ENCODE measurements at places on chromosomes 16 and 17.

GRCh38 chr17:77444628-77444983 lies 303.8 kb downstream of the SEC14L1 start:
- DNase-seq: no peak

- DNase-seq: no peak
Observed at GRCh38 chr16:1285669-1286512, 23.5 kb upstream of the UBE2I start.

- DNase-seq: no peak
Observed at GRCh38 chr16:79610771-79611170, 10.2 kb upstream of the MAF start.

- DNase-seq: no peak
Observed at GRCh38 chr16:29915590-29916247, 10.3 kb downstream of the KCTD13 start.

DNA sequence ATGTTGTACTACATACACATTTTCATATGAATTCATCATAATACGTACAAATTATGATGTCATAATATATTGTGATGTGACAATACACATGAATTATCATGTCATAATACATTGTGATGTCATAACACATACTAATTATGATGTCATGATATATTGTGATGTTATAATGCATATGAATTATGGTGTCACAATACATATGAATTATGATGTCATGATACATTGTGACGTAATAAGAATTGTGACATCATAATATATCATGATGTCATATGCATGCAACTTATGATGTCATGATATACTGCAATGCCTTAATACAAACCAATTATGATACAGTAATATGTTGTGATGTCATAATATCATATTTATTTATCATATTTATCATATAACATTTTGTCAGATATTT lies 2074.3 kb downstream of the TP53TG3F start:
- no peak for DNase-seq

GRCh38 chr17:75450270-75450669 lies 6.2 kb upstream of the TMEM94 start:
- no peak for DNase-seq

DNA sequence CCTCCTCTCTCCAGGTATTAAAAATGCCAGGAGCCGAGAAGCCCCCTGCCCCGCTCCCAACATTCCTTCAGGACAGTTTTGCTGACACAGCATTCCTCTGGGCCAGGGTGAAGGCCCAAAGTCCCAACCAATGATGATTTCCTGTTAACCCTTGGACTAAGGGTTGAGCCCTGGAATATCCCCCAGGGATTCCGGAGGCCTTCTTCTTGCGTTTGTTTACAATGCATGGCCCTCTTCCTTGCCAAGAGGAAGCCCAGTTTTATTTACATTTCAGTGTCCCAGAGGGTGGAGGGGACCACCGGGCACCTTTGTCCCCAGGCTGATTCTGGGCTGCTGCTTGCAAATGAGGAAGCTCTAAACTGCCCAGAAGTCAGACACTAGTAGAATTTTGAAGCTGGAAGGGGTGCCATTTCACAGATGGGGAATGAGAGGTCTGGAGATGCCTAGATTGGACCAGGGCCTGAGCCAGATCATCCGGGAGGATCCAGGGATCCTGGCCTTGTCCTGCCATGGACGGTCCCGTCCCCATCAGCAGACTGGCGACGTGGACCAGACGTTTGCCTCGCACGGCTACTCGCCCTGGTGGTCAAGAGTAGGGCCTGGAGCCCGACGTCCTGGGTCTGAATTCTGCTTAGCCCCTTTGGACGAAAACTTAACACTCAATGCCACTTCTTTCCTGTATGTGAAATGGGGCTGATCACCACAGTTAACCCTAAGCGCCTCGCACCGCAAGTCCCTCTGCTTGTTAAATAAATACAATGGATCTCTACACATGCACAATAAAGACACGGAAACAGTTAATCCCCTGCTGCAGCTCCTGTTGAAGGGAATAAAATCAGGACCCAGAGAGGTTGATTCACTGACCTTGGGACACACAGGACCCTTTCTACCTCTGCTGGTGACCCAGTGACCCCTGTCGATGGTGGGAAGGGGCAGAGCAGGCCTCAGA lies 55.6 kb upstream of the CIBAR2 start:
- DNase-seq: no peak

DNA sequence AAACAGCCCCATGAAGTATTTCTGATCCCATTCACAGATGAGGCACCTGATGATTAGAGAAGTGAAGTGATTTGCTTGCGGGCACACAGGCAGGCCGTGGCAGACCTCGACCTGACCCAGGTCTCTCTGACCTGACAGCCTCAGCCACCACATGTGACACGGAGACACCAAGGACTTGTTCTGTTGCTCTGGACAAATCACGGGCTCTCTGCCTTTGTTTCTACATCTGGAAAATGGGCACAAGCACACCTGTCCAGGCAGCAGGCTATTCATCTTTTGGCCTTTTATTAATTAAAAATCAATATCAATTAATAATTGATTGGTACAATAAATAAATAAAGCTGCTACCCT lies 3.4 kb downstream of the MAP3K14 start:
- DNase-seq: no peak

- DNase-seq: no peak
Observed at GRCh38 chr17:33124871-33125551, 133.4 kb downstream of the SPACA3 start.

- DNase-seq: no peak
Observed at GRCh38 chr16:85125570-85126393, 13.5 kb upstream of the CIBAR2 start.
